Activated naive CD4-positive, alpha-beta T cell treated with anti-CD3 and anti-CD28 coated beads, Interleukin-2, amount 50 U/mL, for 72 hours (primary cell): ENCODE measurements at places on chromosomes 5 and 9. TPM values are rescaled to one million over a fixed set of nuclear protein-coding genes. Genes with fewer than 3 reads are reported as not detected.

IFNK gene
- not detected for total RNA-seq

LVRN gene
- not detected for total RNA-seq

C9orf152 gene
- total RNA-seq: not detected

GPRIN1 gene
- 4.6 TPM for total RNA-seq

SMC2 gene
- 66.3 TPM for total RNA-seq
